G401 (cell line): ENCODE measurements at places on chromosomes 12 and 14.
A peak's percentile ranks its signal among the peaks of the same experiment; 100 is the strongest.

DNA sequence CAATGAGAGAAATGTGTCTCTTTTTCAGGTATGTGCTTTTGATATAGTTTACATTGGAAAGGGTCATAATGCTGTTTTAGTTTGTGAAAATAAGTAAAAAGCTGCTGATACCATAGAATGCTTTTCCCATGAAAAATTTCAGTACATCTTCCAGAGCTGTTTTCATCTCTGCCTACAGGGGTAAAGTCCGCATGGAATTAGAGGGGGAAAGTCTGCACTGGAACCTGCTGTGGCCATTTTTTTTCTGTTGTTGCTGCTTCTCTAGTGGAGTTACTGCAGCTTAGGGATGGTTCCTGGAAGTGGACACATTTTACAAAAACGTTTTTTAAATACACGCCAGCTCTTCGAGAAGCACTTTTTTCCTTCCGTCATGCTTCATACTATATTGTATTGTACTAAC is 81.3 kb downstream of the VEZT start:
- DNase-seq = no peak

DNA sequence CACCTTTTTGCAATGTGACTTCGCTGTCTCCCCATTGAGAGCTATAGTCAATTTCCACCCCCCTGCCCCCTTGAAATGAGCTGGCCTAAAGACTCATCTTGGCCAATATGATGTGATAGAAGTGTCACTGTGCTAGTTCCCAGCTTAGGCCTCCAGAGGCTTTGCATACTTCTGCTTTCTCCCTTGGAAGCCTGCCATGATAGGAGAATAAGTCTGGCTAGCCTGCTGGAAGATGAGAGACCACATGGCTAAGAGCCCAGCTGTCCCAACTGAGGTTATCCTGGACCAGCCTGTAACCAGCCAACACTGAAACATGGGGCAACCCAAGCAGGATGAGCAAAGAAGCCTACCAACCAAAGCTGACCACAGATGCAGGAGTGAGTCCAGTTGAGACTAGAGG is 196.9 kb downstream of the GRIN2B start:
- peak; percentile 18 for DNase-seq

DNA sequence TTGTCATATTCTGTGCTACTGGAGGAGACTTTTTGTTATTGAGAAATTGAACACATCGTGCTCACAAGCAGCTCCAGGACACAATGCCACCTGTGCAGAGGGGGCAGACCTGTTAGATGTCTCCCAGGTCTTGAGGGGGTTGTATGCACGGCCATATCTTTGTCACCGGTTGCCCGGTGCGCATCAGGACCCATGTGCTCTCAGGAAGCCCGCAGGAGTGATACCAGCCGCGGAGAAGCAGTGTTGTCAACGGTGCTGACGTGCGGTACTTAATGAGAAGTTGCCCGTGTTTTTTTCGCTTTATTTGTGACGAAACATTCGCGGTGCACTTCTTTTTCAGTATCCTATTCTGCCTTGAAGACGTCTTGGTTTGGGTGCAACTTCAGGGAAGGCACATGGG is 128.2 kb upstream of the RTL1 start:
- no peak for DNase-seq

DNA sequence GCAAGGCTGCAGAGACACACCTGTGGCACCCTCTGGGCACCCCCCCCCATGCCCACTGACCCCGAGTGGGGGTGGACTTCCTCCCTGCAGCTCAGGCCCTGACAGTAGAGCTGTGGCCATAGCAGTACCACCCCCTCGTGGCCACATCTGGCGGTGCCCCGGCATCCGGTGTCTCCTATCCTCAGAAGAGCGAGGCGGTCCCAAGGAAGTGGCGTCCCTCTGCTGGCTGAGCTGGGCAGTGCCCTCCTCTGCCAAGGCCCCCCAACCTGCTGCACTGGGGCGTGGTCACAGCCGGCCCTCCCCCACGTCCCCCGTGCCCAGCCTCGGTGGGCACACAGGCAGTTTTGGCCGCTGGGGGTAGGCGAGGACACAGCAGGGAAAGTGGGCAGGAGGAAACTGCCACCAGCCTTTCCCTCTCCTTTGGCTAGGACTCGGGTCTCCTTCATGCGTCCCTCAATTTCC is 6.0 kb upstream of the SLC6A12 start:
- DNase-seq = peak; percentile 40

DNA sequence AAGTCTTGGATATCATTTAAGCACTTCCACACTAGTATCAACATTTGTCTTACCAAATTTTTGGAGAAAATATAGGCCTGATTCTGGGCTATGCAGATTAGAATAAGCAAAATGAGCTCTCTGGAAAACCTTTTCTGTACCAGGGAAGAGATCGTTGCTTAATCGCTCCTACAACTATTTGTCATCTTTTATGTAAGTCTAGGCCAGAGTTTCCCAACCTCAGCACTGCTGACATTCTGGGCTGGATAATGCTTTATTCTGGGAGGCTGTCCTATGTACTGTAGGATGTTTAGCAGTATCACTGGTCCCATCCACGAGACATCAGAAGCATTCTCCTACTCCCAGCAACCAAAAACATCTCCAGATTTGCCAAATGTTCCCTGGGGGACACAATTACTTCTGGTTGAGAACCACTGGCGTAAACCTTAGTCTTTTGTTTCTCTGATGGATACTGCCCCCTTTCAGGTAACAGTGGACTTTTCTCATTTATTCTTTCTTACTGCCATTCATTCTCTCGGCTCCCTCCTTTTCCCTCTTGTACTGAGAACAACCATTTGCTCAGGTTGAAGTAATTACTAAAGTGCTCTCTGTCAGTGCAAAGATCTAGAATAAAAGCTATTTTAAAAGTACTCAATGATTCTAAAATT is 316.9 kb upstream of the E2F7 start:
- no peak for DNase-seq

GRCh38 chr12:38587594-38587993 is 271.0 kb downstream of the ALG10B start:
- DNase-seq = no peak

GRCh38 chr12:88633312-88633711 is 53.0 kb upstream of the KITLG start:
- no peak for DNase-seq

GRCh38 chr14:72680853-72681640 is 212.9 kb downstream of the DPF3 start:
- DNase-seq = no peak

GRCh38 chr12:77723308-77723707 is 107.4 kb upstream of the NAV3 start:
- no peak for DNase-seq

GRCh38 chr14:63986789-63987533 is 134.2 kb downstream of the SYNE2 start:
- DNase-seq = no peak

- no peak for DNase-seq
Observed at GRCh38 chr12:71558445-71558844, 105.2 kb downstream of the ZFC3H1 start.

DNA sequence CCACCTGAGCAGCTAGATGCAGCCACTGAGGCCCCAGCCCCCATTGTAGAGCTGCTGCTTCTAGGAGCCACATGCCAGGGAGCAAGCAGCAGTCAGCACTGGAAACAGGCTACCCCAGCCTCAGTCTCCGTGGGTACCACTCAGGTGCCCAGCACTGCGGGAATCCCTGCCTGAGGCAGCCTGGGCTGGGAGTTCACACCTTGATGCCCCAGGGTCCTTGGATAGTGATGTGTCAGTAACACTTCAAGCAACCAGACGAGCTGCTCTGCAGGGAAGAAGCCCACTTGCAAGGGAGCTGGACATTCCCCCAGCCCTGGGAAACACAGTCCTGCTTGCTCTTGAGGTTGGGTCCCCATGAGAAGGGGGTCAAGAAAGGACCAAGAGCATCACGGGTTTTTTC is 90.7 kb downstream of the ZFP36L1 start:
- DNase-seq = no peak

- no peak for DNase-seq
Observed at GRCh38 chr14:70597731-70598130, 2.7 kb downstream of the MED6 start.

- no peak for DNase-seq
Observed at GRCh38 chr12:108827941-108828340, 29.4 kb downstream of the SSH1 start.

DNA sequence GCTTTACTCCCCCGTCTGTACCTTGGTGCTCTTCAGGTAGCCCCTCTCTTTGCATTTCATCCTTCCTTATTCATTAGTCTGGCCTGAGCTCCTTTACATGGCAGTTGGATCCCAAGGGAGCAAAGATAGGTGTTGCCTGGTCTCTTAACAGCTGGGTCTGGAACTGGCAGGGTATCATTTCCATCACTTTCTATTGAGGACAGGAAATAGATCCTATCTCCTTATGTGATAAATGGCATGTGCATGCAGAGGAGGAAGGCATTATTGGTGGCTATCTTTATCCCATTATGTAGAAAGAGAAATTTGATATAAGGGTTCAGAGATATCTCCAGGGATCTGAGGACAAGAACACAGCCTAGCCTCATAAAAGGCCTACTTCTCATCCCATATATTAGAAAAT is 54.6 kb upstream of the OAS1 start:
- no peak for DNase-seq

DNA sequence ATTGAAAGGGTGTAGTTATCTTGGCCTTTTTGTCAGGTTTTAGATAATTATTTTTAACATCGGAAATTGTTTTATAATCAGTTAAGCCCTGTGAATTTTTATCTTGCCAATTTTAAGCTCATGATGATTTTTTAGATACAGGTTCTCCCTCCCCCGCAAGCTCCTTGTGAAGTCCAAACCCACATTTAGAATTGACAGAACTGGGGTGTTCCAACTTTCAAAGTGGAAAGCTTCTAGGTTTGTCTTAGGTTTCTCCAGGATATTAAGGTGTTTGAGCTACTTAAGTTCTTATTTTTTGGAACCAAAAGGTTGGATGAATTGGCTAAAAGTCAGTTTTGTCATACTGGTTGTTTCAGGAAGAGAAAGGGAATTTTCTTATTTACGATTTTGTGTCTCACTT is 49.1 kb downstream of the ATP2A2 start:
- peak; percentile 46 for DNase-seq

DNA sequence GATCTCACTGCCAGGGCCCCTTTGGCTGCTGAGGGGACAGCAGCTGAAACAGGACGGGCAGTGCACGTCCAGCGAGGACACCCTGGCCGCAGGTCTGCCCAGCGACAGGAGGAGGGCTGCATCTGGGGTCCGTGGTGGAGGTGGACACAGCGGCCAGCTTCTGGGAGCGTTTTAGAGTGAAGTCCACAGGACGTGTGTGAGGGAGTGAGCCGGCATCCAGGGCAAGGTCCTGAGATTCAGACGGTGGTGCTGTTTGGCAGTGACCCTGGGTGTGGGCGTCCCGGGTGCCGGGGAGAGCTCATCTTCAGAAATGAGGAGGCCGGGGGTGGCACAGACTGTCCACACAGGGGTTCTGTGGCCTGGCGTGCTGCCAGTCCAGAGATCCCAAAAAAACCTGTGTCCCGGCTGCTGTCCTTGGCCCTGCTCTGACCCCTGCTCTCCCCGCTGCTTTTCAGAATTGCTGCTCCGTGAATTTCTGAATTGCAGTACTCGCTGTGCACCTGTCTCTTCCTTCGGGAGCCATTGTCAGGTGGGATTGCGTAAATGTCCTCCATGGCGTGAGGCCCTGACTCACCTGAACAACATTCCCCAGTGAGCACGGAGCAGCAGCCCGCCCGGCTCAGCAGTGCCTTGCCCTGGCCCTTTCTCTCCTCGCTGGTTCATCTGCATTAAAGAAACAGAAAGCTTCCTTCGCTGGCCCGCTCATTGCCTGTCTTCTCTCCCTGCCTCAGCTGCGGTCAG is 183.5 kb upstream of the C14orf180 start:
- no peak for DNase-seq

GRCh38 chr14:67982711-67983608 is 163.4 kb downstream of the RAD51B start:
- no peak for DNase-seq

DNA sequence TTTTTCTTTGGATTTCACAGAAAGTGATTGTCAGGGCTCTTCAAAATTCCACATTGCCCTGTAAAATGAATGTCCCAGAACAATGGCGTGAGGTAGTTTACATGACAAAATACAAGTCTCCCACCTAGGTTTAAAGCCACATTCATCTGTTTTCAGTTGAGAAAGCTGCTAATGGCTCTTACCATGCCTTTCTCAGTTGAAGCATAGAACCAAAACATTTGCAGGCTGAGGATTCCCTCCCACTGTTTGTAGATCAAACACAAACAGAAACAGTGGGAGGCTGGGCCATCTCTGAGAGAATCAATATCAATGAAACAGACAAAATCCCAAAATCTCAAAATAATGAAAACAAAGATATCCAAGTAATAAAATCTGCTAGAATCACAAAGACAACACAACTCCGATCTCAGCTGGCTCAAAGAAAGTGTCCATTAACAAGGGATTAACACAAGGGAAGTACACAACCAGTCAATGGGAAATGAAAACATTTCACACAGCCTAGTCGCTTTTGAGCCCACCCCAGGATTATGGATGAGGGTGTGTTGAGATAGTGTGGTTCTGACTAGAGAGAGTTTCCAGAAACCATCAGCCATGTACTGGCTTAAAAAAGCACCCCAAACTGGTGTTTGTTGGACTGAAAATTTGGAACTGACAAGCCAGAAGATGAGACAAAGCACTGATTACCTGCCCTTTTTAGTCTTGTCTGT is 54.5 kb upstream of the TMEM260 start:
- DNase-seq = no peak

DNA sequence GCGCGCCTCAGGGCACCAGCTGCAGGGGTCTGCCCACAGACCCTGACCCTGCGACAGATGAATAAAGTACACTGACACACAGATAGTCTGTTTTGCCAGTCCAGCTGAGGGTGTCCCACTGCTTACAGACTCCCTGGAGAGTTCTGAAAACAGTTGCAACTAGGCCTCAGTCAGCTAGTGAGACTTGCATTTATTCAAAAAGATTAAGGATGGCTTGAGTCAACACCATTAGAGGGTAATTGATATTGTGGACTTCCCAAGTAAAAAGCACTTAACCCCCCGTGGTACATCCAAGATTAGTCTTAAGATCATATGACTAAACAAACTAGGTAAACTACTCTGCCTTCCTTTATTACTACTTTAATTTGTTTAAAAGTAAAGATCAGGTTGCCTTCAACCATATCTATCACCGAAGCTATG is 11.1 kb upstream of the PSEN1 start:
- no peak for DNase-seq

GRCh38 chr14:77040741-77041653 is 12.5 kb upstream of the IRF2BPL start:
- DNase-seq = peak; percentile 69

- DNase-seq = peak; percentile 33
Observed at GRCh38 chr14:36556811-36557433, 25.5 kb downstream of the NKX2-8 start.

GRCh38 chr12:16608946-16609539 is 3.1 kb upstream of the LMO3 start:
- DNase-seq = no peak
